GM20000 (cell line): ENCODE measurements at places on chromosomes 12 and 14.
A peak's percentile ranks its signal among the peaks of the same experiment; 100 is the strongest.

- no peak for DNase-seq
Measured at GRCh38 chr12:132167611-132168310, 23.5 kb downstream of the NOC4L start.

GRCh38 chr14:64926398-64926995 is 12.2 kb downstream of the CHURC1 start:
- no peak for DNase-seq

DNA sequence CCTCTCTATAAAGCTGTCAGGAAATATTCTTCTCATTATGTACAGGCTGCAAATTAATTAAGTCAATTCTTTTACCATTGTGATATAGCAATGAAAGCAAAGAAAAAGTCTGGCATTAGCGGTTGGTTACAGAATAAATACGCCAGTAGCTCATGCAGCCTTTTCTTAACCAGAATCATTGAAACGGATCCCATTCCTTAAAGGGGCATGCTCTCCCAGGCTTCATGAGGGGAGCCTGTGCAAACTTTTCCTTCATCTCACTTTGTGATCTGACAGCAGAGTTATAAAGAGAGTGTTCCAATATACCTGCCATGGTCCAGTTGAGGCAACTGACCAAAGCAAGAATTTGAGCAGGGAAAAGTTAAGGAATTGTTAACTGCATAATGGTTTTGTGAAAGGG is 337.7 kb downstream of the EMP1 start:
- no peak for DNase-seq

GRCh38 chr12:16174282-16174681 is 103.2 kb downstream of the SLC15A5 start:
- no peak for DNase-seq

DNA sequence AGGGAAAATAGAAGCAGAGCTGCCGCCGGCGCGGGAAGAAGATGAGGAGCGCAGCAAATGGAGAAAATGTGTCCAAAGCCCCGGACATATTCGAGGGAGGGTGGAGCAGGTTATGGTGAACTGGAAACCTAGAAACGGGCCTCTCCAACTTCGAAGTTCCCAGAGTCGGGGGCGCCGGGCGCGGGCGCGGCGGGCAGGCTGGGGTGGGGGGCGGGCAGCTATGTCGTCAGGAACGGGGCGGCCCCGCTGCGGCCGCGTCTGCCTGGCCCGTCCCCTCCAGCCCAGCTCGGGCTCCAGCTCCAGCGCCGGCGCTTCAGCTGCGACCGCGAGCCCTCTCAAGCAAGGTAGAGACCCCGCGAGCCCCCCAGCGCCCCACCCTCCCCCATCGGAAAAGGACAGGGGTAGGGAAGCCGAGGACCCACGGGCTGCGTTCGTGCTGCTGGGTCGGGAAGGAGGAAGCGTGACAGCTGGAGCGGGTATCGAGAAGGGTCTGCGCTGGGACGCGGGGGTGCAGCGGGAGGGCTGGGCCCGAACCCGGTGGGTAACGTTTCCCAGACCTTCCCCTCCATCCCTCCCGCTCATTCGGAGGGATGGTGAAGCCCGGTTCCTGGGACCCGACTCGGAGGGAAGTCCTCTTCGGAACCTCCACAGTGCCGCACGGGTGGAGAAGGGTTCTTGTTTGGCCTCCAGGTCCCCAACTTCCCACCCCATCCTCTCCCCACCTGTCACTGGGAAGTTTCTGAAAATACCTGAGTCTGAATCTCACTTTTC is 1.0 kb downstream of the DGKA start:
- DNase-seq: peak; percentile 76

DNA sequence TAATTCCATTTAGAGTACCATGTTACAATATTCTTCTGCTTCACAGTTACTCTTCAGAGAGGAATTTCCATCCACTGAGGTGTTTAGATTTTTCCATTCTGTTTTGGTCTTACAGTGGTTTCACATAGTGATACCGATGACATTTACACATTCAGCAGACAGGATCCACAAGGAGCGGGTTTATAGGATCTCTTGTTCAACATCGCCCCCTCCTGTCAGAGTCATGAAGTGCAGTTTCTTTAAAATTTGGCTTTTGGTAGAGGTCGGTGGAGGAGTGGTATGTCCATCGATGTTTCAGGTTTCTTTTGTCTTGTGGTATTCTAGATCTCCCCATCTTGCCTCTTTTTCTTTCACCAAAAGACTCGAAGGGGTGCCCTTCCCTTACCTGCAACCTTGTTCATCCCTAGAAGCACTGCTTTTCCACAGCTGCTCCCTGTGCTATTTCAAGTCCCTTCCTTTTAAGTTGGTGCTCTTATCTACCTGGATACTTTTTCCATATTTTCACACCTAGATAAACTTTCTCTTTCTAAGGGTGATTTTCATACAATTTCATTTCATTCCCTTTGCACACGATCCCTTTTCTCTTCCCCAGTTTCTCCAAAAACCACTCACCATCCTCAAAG is 181.3 kb downstream of the ITPR2 start:
- DNase-seq: peak; percentile 26

GRCh38 chr12:130619385-130620001 is 96.6 kb downstream of the RIMBP2 start:
- no peak for DNase-seq
